ENCODE measurements at places on chromosomes 6 and 20.
A peak's percentile ranks its signal among the peaks of the same experiment; 100 is the strongest.

DNA sequence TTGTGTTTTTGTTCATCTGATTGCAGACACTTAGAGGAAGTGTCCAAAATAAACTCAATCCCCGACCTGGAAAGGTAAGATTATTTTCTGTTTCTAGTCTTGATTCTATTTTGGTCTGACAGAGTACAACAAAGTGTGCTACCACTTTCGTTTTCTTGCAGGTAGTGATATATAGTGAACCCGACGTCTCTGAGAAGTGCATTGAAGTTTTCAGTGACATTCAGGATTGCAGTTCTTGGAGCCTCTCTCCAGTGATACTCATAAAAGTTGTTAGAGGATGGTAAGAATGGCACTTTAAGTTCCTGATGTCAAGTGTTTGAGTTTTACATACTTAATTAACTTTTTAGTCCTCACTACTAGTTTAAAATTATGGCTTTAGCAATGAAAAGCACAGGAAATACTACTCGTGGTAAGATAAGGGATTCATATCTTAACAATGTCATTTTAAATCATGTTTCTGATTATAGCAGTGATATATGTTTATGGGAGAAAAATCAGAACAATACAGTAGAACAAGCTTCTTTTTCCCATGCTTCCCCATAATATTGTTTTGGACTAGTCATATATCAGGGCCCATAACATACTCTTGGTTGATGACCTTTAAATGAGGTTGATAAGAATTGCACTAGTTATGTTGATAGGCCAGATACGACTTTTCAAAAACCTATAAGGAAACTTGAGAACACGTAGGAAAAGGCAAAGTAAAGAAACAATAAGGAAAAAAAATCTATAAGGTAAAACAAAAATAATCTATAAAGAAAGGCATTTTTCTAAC lies 104.0 kb downstream of the RTN4IP1 start:
- no peak for DNase-seq

GRCh38 chr20:25397821-25398220 lies 7.2 kb upstream of the ABHD12 start:
- no peak for DNase-seq

- DNase-seq, result no peak
Observed at GRCh38 chr6:119192200-119192599, 113.7 kb upstream of the FAM184A start.

- no peak for DNase-seq
Observed at GRCh38 chr20:20450521-20450920, 82.6 kb downstream of the INSM1 start.

GRCh38 chr20:45085289-45085688 lies 15.6 kb downstream of the KCNS1 start:
- DNase-seq, result no peak

GRCh38 chr20:909641-910040 lies 6.5 kb downstream of the ANGPT4 start:
- no peak for DNase-seq

- DNase-seq, result no peak
Observed at GRCh38 chr20:4230651-4231050, 215.3 kb upstream of the RNF24 start.

- no peak for DNase-seq
Observed at GRCh38 chr6:165844801-165845364, 181.8 kb upstream of the PDE10A start.

GRCh38 chr20:47317127-47317895 lies 39.2 kb downstream of the ZMYND8 start:
- DNase-seq, result peak; percentile 22

- DNase-seq, result no peak
Observed at GRCh38 chr6:23784301-23784919, 341.6 kb upstream of the NRSN1 start.

- no peak for DNase-seq
Observed at GRCh38 chr6:20208687-20209378, 3.4 kb downstream of the MBOAT1 start.

GRCh38 chr6:7680393-7681075 lies 45.4 kb upstream of the BMP6 start:
- no peak for DNase-seq

DNA sequence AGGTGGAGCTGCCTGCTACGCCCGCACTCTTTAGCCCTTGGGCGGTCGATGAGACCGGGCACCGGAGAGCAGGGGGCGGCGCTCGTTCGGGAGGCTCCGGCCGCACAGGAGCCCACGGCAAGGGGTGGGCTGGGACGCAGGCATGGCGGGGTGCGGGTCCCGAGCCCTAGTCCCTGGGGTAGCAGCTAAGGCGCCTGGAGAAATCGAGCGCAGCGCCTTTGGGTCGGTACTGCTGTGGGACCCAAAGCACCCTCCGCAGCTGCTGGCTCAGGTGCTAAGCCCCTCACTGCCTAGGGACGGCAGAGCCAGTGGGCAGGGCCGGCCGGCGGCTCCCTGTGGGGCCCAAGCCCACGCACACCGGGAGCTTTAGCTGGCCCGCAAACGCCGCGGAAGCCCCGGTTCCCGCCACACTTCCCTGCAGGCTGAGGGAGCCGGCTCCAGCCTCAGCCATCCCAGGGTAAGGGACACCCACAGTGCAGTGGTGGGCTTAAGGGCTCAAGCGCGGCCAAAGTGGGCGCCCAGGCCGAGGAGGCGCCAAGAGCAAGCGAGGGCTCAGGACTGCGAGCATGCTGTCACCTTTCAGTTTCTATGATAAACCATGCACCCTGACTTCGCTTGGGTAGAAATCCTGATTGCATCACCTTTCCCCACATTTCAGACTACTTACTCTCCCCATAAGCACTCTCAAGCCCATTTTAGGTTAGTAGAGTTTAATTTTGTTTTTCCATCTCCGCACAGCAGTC lies 52.0 kb downstream of the MYLIP start:
- no peak for DNase-seq

GRCh38 chr20:12821249-12821648 lies 187.5 kb upstream of the SPTLC3 start:
- no peak for DNase-seq

DNA sequence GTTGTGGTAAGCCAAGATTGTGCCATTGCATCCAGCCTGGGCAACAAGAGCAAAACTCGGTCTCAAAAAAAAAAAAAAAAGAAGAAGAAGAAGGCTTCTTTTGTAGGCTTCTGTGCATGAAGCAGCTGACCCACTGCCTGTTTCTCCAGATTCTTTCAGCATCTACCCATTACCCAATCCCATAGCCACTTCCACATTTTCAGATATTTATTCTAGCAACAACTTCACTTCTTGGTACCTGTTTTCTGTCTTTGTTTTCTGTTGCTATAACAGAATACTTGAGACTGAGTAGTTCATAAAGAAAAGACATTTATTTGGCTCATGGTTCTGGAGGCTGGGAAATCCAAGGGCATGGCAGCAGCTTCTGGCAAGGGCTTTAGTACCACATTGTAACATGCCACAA lies 95.3 kb upstream of the SGK1 start:
- DNase-seq, result no peak

DNA sequence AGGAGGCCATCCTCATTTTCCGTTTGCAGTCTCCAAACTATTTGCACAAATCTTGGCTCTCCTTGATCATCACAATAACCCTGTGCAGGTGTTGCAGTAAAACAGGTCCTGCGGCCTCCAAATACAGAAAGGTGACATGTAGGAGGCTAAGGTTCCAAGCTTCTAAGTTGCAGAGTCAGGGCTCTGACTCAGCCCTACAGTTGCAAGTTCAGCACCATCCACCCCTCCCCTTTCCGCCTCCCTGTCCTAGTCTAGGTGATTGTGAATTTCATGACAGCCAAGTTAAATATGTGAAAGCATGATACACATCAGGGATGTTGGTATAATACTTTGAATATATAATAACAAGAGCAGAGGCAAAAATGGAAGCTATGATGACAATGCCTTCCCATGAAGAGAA lies 317.3 kb upstream of the CDH4 start:
- DNase-seq, result no peak

DNA sequence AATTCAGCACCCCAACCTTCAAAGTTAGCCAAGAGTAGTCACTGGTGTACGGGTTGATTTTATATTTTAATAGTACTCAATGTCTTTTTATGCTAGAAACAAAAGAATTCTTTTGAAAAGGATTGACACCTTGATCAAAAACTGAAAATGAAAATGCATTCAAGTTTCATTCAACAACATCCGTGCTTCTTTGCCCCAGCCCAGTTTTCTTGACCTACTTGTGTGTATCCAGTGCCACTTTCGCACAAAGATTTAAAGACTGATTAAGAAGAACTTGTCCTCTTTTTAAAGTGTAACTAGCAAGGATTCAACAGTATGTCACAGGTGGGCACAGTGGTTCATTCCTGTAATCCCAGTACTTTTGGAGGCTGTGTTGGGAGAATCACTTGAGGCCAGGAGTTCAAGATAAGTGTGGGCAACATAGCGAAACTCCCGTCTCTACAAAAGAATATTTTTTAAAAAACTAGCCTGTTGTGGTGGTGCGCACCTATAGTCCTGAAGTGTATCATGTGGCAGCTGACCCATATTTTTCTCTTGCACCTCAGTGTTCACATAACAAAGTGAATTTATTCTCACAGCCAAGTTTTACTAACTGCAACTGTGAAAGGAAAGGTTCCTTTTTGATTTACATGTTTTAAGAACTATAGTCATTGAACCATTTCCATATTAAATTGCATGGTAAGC lies 22.7 kb upstream of the CD2AP start:
- DNase-seq, result no peak

GRCh38 chr6:112349958-112350357 lies 2.8 kb downstream of the RFPL4B start:
- no peak for DNase-seq

DNA sequence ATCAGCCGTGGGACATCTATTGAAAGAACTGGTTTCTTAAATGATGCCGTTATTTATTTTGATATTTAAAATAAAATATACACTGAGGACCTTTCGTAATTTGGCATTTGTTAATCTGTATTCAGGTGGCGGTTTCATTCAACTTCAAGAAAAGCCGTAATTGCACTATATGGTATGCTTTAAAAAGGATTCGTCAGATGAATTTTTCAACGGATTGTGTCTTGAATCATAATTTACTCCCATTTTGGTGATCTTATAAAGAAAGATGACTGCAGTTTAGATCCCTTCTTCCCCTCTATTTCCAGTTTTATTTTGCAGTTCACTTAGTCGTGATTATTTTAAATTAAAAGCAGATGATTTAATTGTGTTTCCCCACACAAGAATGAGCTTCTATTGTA lies 761 bp downstream of the KLHL32 start:
- no peak for DNase-seq

DNA sequence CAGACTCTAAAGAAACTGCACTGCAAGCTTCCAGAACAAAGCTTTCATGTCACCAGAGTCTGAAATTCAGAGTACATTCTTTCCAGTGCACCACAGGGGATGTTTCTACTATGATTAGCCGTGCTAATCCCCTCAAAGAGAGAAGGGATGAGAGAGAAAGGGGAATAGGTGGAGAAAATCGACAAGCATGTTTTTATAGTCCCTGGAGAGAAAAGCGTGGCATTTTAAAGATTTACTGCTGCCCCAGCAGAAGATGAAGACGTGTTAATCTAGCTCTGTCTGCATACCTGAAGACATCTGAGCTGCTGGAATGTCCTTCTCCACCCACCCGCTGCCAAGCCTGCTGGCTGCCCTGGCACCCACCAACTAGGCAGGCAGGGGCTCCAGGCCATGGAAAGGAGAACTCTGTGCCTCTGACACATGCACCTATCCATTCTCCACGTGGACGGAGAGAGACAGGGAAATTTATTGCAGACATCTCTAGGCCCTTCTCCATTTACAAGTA lies 4.1 kb downstream of the MYLK4 start:
- DNase-seq, result no peak

DNA sequence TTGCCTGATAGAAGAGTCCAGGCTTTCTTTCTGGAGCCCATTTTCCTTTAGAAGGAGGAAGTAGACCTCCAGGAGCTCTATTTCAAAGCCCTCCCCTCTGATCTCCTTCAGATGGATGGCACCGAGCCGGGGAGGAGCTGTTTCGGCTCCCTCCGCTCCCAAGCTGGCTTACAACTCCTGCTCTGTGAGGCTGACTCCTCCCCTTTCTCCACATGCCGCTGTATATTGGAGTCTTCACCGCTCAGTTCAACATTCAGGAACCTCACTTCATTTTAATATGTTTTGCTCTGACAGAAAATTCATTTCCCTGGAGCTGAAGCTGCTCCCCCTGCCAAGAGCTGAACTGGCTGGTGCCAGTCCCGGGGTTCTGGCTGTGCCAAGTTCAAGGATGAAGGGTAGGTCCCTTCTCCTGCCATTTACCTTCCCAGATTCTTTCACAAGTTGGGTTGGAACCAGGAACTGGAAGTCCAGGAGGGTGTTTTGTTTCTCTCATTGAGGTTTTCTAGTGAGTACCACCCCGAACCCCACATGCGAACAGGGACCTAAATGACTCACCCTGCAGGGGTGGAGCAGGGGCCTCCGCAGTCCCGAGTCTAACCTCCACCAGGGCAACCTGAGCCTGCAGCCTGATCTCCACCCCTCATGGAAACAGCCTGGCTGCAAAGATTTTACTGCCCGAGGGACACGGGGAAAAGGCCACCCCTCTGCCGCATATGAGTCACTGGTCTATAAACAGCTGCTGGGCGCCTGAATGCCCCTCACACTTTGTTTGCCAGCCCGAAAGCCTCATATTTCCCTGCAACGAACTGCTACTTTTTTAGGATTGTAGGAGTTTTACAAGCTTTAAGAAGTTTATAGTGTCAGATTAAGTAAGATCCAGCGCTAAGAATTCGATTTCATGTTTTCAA lies 68.6 kb upstream of the FOXA2 start:
- DNase-seq, result no peak

GRCh38 chr6:159313018-159313417 lies 143.8 kb downstream of the FNDC1 start:
- no peak for DNase-seq

DNA sequence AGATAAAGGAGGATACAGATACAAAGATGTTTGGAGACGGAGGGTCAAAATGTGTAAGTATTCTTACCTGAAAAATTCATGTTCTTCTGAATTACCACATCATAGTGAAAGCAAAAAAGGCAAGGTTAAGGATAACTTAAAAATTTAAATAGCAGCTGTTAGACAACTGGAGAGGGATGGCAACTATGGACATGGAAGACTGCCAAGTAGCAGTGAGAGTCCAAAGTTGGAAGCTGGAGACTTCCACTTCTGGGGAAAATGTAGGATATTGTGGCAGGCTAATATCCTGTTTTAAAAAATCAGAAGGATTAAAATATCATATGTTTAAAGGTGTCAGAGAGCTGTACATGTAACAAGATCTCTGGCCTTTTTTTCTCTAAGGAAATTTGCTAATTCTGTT lies 29.8 kb downstream of the SYCP2 start:
- no peak for DNase-seq

- DNase-seq, result no peak
Observed at GRCh38 chr6:121726596-121726995, 291.1 kb downstream of the GJA1 start.

DNA sequence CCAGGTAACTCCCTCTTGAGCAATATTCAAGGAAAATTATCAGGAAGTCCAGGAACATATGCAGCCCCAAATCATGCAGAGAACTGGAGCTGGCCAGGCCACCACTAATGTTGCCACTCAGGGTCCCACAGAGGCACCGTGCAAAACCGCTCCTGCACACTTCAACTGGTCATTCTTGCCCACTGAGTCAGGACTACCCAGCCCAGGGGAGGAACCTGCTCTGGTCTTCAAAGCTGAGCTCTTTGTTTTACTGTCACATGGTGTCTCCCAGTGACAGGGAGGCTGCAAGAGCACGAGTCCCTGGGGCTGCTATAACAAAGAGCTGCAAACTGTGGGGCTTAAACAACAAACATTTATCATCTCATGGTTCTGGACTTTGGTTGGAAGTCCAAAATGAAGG lies 336.0 kb upstream of the PRDM1 start:
- no peak for DNase-seq

Data from stimulated activated CD8-positive, alpha-beta memory T cell treated with anti-CD3 and anti-CD28 coated beads, Interleukin-12 subunit alpha, Interleukin-12 subunit beta, amount 100 ng/mL, for 1 hour (primary cell).